NCI-H187 treated with DMSO at 0.1 percent for 48 hours (cell line): ENCODE measurements at places on chromosomes 4 and X.

DNA sequence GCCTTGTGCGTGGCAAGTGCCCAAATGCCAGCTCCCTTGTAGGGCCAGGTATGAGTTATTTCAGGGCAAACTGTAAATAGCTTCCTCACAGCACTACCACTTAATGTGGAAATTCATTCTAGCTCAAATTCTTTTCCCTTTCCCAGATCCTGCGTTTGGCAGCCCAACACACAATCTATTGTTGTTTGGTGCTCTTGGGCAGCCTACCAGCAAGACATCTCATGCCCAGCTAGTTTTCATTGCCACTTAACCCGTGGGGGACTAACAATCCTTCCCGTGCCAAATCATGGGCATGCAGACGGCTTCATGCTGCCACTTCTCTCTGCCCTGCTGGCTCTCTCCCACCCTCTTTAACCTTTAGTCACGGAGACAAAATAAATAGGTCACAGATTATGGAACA, 454.2 kb downstream of the GRIA2 start:
- no peak for DNase-seq

DNA sequence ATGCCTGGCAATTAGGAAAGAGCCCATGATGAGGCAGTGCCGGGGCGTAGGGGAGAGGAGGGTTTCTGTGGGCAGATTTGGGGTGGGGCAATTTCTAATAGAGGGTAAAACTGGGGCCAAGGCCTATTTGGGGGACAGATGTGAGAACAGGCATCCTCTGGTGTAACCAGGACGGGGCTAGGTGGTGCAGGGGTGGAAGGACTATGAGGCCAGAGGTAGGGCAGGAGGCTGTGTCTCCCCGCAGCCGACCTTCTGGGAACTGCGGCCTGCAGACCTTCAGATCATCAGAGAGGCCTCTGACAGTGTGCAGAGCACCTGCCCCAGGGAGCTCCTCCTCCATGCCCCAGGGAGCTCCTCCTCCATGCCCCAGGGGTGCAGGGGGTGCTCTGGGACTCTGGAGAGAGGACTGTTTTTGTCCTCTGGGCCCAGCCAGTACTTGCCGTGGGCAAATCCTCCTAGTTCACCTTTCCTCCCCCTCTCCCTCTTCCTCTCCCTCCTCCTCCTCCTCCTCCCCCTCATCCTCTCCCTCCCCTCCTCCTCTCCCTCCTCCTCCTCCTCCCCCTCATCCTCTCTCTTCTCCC, 101.9 kb downstream of the SORCS2 start:
- no peak for DNase-seq

- DNase-seq = no peak
Measured at GRCh38 chrX:70262952-70263567, 3.1 kb upstream of the P2RY4 start.

DNA sequence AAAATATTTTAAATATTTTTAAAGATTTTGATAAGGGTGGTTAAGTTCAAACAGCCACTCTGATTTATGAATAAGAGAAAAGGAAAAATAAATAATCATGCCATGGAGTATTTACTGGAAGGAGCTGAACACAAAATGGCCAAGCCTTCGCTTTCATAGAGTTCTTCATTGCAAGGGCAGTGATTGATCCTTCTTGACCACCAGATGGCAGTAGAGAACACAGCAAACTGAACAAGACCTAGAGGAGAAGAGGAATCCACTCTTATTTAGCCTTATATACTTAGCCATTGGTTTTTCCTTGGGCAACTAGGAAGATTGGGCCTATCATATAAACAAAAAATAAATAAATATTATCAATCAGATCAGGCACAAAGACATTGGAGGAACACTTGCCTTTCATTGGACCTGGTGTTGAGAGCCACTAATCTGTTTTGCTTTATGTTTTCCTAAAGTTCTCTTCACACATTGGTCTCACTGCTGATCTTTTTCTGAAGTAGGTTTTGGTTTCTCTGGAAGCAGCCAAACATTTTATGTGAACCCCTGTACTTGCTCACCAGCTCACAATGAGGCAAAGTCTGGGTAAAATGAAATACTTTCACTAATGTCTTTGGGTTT, 58.1 kb upstream of the PARM1 start:
- peak; percentile 88 for DNase-seq

DNA sequence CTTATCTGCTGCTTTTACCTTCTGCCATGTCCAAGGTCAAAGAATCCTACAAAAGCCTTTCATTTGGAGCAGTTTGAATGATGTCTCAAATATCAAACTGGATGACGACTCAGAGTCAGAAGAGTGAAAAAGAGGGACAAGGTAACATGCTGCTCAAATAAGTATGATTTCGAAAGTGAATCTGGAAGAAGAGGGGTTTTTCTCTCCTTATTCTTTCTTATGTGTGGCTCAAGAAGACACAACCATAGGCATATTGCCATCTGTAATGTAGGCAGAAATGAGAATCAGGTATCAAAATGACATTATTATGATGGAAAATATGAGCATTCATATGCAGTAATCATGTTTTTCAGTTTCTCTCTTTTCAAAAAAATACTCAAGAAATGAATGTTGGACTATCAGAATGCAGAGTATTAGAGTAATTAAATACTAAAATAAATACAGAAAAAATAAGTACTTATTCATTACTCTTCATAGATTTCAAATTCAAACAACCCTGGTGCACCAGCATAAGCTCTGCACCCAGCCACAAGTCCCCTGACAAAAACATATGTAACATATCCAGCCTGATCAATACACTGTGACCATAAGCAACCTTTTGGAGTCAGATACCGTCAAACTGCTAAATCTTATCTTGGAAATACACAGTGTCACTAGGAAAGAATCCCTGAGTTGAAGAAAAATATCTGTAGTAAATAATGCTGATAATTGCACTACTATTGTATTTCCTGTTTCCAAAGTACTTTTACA, 468.6 kb downstream of the INPP4B start:
- DNase-seq = no peak

- DNase-seq = no peak
Measured at GRCh38 chr4:128869776-128870509, 60.4 kb downstream of the JADE1 start.

GRCh38 chr4:8029689-8030088, 90.0 kb upstream of the AFAP1 start:
- no peak for DNase-seq

DNA sequence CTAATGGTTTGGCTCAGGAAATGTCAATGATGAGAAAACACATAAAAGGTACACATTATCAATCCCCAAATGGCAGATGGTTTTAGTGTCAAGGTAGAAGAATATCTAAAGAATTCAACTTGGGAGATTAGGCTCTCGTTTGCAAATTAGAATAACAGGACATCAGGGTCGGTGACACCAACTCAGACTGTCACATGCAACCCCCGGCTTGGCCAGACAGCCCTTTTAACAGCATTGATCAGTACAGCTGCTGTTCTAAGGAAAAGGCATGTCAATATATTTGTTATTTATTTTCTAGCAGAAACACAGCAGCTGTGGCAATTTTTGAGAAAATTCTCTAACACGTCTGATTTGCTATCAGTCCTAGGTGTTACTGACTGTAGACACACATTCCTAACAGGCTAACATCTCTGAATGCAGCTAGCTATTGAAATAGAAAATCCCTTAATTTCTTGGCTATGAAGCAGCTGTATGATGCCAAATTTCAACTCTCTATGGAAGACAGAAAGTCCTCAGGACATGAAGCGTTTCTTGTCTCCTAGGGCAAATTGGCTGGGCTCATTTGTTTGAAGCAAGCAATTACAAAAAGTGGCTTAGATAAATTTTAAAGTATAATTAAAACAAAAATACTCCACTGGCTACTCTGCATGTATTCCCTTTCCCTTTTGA, 269.0 kb upstream of the CXXC4 start:
- no peak for DNase-seq

DNA sequence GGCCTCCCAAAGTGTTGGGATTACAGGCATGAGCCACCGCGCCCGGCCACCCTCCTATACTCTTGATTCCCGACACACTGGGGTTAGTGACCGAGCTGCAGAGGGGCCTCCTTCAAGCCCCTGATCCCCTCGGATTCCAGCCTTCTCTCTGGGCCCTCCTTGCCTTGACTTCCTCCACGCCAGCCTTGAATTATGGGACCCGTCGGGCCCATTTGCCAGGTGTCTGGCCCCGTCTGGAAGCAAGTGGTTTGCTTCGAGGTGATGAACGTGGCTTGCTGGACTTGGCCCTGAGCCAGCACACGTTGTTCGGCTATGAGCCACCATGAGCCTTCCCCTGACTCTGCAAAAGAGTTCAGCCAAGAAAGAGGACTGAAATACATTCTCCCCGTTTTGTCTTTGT, 37.4 kb upstream of the GRPEL1 start:
- no peak for DNase-seq

DNA sequence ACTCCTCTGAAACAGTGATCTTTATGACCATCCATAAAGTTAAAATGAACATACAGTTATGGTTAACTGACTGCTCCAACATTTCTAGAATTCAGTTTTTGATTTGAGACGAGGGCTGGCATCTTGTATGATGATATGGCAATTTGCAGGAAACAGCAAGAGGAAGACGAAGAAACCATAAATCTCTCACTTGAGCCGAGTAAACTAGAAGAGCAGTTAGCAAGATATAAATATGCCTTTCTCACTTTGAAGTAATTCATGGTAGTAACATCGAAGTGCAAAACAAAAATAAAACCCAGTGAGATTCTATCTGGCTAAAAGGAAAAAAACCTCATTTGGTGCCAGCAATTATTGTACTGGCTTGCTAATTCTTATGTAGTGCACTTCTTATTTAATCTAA, 139.0 kb upstream of the SPRY1 start:
- no peak for DNase-seq

- no peak for DNase-seq
Measured at GRCh38 chr4:182231496-182231895, 11.7 kb upstream of the TENM3 start.

GRCh38 chr4:40453912-40454311, 118.8 kb downstream of the CHRNA9 start:
- peak; percentile 89 for DNase-seq

- no peak for DNase-seq
Measured at GRCh38 chrX:134673123-134673522, 14.9 kb upstream of the PLAC1 start.

DNA sequence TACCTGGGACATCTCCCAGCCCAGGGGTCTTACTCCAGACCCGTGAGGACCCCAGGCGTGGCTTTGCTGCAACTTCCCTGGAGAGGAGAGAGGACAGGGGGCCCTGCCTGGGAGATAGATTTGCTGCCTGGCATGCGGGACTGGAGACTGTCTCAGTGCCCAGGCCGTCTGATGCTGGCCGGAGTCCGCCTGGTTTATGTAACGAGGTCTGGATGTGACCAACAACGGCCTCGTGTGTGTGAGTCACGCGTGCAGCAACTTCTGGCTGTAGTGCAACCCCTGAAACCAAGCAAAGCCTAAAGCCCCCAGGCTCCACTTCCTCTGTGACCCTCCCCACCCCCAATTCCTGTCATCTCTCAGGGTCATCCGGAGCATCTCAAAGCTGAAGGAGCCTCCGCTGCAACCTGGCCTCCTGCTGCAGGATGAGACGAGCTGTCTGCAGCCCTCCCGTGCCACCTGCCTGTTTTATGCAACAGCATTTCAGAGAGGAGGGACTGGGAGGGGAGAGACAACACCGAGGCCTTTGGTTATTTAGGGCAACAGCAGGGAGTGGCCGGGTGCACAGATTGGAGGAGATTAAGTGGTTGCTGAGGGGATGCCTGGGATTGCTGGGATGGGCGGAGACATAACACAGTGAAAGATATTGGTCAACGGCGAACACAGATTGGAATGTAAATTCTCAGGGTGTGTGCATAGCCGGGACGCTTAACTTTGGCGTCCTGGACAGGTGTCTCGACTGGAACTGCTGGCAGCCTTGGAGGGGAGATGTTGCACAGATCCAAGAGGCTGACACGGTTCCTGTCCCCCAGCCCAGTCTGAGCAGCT, 16.0 kb downstream of the XG start:
- DNase-seq = no peak

DNA sequence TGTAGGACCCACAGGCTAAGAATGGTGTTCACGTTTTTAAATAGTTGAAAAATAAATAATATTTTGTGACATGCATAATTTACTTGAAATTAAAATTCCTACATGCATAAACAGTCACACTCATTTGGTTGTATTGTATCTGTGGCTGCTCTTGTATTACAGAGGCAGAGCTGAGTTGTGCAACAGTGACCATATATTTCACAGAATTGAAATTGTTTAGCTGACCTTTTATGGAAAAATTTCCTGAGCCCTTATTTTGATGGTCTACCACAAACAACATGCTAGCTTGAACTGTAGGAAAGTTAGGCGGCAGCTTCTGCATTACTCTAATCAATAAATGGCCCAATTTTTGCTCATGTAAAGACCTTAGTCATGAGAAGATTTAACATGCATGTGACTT, 633.4 kb upstream of the AADAT start:
- no peak for DNase-seq
